ENCODE measurements at places on chromosomes 4 and X.
A peak's percentile ranks its signal among the peaks of the same experiment; 100 is the strongest.

- no peak for DNase-seq
Observed at GRCh38 chr4:108170631-108171338, 2.1 kb upstream of the LEF1 start.

GRCh38 chr4:156584100-156584499, 387.5 kb downstream of the PDGFC start:
- DNase-seq: no peak

DNA sequence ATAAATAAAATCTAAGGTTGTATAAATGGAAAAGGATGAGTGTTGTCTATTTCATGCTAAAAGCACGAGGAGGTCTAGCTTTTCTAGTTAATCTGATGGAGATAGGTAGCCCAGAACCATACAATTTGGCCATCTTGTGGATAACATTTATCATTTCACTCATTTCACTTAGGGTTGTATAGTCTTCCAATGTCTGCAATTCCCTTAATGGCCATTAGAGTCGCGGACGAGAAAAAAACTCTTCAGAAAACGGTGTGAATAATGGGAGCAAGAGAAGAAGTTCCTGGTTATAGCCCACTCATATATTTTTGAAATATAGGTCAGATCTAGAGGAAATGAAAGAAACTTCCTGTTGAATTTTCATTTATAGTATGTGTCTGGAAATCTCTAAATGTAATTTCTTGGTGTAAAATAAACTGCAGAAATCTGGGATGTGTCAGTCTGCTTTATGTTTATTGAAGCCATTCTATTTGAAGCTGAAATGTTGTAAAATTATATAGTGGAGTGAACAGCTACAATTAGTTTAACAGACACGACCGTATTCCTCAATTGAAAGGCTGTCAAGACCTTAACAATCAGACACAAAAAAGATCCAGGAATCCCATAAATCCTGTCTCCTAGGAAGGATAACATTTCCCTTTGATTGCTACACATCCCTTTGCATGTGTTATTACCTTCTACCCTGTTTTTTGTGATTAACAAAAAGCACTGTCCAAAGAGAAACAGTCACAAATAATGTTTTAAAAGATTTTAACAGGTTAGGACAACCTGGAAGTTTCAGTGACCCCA, 47.7 kb upstream of the MGST2 start:
- DNase-seq: no peak

DNA sequence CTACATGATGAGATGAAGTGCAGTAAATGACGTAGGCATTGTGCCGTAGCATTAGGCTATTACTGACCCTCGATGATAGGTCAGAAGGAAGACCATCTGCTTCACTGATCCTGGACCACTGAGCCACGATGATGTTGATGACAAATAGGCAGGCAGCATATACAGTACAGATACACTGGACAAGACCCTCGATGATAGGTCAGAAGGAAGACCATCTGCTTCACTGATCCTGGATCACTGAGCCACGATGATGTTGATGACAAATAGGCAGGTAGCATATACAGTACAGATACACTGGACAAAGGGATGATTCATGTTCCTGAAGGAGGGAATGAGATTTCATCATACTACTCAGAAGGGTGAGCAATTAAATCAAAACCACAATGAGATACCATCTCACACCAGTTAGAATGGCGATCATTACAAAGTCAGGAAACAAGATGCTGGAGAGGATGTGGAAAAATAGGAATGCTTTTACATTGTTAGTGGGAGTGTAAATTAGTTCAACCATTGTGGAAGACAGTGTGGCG, 50.9 kb downstream of the BEND4 start:
- peak; percentile 35 for DNase-seq

DNA sequence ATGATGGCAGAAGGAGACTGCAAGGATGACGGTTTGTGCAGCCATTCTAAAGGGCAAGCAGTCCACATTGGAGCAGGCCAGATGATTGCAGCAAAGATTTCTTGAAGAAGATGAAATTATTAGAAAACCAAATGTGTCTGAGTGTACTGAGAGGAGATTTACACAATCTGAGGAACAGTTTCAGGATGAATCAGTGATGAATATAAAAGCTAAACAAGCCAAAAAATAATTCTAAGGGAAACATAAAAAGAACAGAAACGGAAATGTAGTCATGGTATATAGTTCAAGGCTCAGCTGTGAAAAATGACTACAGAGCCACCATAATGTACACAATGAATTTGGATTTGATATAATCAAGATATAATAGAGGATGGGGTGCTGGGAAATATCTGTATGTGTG, 168.5 kb downstream of the PDGFC start:
- peak; percentile 35 for DNase-seq

- DNase-seq: no peak
Observed at GRCh38 chr4:152945639-152946038, 9.5 kb downstream of the FHDC1 start.

GRCh38 chr4:24798036-24798610, 2.8 kb downstream of the SOD3 start:
- no peak for DNase-seq

- no peak for DNase-seq
Observed at GRCh38 chr4:13218326-13218958, 265.7 kb downstream of the RAB28 start.

- DNase-seq: peak; percentile 30
Observed at GRCh38 chrX:137565921-137566745, at the start of gene ZIC3. ZIC3 (plus strand) TSS chrX:137566127; CDS start chrX:137566692, 565 bp downstream.

GRCh38 chr4:158741326-158742021, 18.3 kb upstream of the PPID start:
- no peak for DNase-seq

GRCh38 chr4:37604461-37604860, 81.7 kb downstream of the RELL1 start:
- DNase-seq: peak; percentile 61

- no peak for DNase-seq
Observed at GRCh38 chr4:91592125-91592524, 711.6 kb upstream of the GRID2 start.

DNA sequence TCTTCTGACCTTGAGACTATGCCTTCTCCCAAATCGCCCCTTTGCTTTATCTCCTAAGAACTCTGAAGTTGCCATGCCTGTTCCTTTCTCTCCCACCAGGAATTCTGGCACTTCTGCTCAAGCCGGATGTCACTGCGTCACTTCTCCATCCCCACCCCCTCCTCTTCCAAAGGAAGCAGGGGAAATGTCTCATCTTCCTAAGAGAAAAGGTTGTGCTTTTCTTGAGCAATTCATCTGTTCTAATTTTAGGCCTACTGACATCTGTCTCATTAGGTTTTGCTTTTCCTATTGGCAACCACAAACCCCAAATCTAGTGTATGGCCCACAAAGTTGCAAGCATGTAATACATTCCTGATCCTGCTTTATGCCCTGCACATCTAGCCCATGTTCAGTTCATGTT, 163.1 kb upstream of the PLAC1 start:
- DNase-seq: peak; percentile 70

DNA sequence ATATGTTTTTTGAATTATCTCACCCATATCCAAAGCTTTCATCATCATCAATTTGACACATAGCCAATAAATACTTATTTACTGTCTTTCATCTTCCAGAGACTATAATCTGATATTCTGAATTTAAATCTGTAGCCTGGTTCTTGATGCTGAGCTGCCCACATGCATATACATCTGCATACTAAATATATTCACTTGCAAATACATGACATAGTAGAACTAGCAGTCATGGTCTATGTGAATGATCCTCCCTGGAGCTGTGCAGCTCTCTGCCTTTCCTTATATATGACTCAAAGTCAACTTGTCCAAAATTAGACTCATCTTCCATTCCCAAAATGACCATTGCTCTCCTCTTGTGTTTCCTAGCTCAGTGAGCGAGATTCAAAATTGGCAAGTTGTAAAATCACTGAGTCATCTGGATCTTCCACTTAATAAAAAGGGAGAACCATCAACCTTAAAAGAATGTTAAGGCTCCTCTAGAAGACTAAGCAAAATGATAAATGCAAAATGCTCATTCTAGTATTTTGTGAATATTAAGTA, 448.2 kb downstream of the PPARGC1A start:
- no peak for DNase-seq

- DNase-seq: peak; percentile 80
Observed at GRCh38 chr4:123785538-123785937, 388.9 kb downstream of the SPRY1 start.

GRCh38 chr4:84965553-84966381, 723 bp downstream of the WDFY3 start:
- DNase-seq: peak; percentile 27

DNA sequence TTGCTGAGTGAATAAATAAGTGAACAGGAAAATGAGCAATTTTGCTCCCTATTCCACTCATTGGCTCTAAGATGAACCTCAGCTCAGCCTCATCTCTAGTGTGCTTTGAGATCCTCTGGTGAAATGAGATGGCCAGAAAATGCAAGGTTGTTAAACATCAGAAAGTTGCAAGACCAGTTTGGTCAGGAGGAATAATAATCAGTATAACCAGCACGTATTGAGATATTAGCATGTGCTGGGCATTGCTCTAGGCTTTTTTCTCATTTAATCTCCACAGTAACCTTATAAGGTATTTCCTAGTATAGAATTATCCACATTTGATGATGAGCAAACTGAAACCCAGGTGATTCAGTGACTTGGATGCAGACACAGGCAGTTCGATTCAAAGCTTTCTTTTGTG, 110.5 kb upstream of the PAK3 start:
- DNase-seq: no peak

DNA sequence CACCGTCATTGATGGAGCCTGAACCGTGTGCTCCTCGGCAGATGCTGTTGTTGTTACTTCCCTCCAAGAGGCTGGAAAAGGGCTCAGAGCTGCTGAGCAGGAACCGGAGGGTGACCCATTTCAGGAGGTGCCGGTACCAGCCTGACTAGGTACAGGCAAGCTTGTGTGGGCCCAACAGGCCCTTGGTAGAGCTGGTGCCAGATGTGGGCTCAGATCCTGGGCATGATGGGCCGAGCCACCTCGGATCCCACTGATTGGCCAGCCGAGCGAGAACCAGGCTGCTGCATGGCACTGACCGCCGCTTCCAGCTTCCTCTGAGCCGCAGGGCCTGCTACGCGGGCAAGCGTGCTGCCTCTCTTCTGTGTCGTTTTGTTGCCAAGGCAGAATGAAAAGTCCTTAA, 33.7 kb downstream of the NOP14 start:
- DNase-seq: no peak
